Astrocyte (in vitro differentiated cells and primary cell): ENCODE measurements at places on chromosomes 16 and 17.

DNA sequence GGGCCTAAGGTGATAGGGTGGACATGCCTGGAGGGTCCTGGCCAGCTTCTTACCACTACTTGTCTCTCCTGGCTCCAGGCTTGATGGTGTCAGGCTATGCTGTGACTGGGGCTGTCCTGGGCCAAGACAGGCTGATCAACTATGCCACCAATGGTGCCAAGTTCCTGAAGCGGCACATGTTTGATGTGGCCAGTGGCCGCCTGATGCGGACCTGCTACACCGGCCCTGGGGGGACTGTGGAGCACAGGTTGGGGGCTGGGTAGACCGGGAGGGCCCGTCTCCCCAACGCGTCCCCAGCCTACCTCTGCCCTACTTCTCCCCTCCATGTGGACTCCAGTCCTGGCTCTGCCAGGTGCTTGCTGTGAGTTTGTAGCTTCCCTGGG is 4.5 kb downstream of the SPATA20 start:
- no peak for DNase-seq

- no peak for DNase-seq
These were observed 6.0 kb downstream of the CENPN start for GRCh38 chr16:81012974-81013373.

DNA sequence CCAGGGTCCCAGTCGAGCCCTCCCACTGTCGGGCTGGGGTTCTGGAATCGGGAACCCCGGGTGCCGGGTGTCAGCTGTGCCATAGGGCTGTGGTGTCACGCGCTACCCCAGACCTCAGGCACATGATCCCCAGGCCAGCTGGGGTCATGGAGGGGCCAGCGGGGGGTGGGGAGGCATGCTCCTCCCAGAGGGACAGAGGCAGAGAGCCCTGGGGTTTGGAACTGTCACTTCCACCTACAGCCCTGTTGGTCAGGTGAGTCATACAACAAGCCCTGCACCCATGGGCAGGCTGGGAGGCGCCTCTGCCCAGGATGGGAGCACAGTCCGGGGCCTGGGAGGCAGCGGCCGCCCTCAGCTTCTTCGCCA is 63.0 kb downstream of the BAIAP2 start:
- DNase-seq: peak; percentile 49

DNA sequence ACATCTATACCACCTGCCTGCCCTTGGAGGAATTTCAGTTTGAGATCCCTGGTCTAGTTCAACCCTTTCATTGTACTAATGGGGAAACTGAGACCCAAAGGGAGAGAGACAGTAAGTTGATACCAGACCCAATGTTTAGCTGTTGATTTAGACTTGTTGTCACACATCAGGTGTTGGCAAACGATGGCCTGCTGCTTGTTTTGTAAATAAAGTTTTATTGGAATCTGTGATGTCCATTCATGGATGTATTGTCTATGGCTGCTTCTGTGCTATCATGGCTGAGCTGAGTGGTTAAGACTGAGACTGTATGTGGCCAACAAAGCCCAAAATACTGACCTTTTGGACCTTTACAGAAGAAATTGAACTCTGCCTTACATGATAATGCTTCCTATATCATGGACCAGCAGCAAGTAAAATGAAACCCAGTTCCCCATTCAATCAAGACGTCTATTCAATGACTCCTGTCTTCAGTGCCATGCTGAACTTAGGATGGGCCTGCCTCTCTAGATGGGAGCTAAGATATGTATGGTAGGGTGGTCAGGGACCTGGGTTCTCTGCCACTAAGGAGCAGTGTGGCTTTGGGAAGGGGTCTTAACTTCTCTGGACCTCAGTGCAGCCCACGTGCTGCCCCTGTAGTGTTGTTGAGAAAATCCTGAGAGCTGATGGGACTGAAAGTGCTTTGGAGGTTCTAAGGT is 111.0 kb downstream of the IRX5 start:
- no peak for DNase-seq

DNA sequence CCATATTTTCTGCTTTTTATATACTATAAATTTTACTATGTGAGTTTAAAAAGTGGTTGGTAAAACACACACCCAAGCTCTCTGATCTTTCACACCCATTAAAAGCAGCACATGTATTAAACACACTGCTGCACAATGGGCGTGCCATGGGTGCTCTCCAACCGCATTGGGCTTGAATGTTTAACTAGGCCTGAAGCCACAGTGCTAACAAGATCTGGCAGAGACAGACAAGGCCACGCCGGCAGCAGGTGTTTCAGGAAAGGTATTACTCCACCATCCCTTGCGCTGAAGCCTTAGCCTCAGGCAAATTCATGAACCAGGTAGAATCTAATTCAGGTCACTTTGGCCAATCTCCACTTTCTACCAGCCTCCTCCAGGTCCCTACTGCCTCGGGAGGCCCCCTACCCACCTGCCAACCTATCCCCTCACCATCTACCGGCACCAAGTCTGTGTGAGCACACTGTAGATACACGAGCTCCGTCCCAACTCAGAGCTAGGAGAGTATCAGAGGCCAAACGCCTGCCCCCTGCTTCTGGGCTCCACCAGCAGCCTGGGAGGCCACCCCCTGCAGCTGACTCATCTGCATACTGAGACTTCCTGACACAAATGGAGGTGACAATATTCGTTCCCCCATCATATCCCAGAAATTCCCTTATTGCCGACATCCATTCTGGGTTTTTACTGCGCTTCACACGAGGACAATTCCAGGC is 95.0 kb downstream of the ADCY9 start:
- DNase-seq: no peak

- no peak for DNase-seq
These were observed 132.2 kb downstream of the SPECC1 start for GRCh38 chr17:20141198-20141972.

DNA sequence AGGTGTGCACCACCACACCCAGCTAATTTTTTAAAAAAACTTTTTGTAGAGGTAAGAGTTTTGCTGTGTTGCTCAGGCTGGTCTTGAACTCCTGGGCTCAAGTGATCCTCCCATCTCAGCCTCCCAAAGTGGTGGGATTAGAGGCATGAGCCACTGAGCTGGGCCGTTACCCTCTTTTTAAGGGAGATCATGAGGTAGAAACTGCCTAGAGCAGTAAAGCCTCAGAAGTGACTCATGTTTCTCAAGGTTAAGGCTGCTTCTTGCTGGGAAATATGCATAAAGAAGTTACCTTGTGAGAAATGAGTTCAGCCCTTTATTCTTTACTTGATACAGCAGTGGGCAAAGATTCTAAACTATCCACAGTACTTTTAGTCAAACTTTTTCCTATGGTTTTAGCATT is 38.2 kb downstream of the GRB2 start:
- DNase-seq: peak; percentile 65

GRCh38 chr17:4394208-4395110 is 28.0 kb upstream of the UBE2G1 start:
- DNase-seq: no peak

- DNase-seq: no peak
These were observed 76.0 kb upstream of the RBBP6 start for GRCh38 chr16:24463196-24463945.

- no peak for DNase-seq
These were observed at the start of gene MED13 for GRCh38 chr17:62064791-62065563. TSS of gene MED13 (minus strand) at chr17:62065278. CDS start at chr17:62065205, 73 bp downstream.

- DNase-seq: no peak
These were observed 32.1 kb upstream of the LONP2 start for GRCh38 chr16:48212033-48212432.

DNA sequence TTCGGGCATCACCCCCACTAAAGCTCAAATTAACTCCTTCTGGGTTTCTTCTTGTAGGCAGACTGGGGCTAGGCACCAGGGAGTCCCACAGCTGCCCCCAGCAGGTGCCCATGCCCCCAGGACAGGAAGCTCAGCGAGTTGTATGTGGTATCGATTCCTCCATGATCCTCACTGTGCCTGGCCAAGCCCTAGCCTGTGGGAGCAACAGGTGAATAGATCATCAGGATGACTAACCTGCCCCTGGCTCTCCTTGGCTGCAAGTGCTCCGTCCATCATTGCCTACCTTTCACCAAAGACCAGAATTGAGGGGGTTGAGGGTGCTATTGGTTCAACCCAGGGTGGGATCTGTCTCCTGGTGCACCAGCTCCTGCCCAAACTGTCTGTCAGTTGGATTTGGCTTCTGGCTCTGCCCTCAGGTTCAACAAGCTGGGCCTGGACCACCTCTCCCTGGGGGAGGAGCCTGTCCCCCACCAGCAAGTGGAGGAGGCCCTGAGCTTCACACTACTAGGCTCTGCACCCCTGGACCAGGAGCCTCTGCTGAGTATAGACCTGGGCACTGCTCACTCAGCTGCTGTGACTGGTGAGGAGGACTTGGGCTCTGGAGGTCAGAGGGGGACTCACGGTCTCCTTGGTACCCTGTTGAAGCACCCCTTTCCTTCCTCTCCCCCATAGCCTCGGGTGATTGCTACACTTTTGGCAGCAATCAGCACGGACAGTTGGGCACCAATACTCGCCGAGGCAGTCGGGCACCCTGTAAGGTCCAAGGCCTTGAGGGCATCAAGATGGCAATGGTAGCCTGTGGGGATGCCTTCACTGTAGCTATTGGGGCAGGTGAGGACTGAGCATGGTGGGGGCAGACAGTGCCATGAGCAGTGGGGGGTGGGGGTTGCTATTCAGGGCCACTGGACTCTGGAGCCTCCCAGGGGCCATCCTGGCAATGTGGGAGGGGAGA is 3.1 kb upstream of the TRAF4 start:
- no peak for DNase-seq

DNA sequence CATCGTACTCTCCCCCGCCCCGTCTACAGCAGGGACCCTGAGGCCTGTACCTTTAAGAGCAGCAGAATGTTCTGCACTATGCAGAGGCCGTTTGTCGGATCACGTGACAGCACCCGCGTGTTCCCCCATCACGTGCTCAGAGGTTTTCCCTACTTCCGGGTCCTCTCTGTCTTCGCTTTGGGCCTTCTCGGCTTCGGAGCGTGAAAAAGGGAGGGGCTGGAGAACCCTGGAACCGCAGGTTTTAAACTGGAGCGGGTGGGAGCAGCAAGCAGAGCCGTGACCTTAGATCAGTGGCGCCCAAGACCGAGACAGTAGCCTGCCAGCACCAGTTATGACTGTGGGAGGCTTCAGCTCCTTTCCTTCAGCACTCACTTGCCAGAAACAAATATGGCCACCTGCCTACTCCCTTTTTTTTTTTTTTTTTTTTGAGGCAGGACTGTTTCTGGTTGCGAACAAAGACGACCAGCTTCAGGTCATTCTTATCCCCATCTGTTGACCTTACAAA is at the start of gene CLN3:
Gene CLN3 (minus strand): TSS at position 105 of the 505 bp plus-strand sequence. CDS start 315 bp downstream, outside the sequence.
- peak; percentile 94 for DNase-seq

DNA sequence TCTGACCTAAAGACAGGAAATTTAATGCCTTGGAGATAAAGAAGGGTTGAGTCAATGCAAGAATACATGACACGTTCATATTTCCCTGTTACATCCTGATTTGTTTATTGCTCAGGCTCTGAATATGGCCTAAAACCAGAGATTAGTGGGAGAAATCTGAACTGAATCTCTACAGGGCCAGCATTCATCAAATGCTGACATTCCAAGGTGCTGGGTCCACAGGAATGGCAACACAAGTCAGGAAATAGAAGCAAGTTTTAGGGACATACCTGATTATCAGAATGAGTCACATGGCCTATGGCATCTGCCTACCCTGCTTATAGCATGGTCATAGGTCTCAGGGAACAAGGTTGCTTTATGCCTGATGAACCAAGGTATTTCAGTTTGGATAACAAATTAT is 117.4 kb upstream of the CES5A start:
- no peak for DNase-seq

DNA sequence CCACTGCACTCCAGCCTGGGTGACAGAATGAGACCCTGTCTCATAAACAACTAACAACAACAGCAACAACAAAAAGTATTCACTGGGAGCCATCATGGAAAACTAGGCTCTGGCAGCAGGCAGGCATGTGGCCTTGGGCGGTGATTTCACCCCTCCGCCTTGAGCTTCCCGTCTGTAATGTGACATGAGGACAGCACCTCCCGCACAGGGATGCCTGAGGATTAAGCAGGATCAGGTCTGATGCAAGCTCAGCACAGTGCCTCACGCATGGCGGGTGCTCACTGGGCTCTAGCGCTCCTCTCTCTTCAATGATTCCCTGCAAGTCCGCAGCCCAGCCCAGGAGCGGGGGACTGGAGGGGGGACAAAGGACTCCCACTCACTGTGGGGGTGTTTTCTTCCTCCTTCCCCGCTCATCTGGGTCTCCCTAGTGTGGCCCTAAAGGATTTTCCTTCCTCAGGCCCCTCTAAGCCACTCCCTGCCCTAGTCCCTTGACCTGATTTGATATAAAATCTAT is 2.8 kb downstream of the PLCD3 start:
- DNase-seq: no peak

DNA sequence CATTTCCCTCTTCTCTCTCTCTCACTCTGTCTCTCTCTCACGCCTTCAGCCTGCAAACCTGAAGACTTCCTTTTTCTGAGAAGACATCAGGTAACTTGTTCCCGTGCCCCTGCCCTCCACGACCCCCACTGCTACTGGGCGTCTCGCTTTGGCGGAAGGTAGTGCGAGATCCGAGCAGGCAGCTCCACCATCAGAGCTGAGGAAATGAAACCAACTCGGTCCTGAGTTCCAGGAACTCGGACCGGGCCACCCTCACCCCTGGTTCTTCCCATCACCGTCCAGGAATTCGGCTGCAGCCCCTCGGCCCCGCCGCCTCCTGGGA is 585 bp downstream of the MLKL start:
- no peak for DNase-seq

DNA sequence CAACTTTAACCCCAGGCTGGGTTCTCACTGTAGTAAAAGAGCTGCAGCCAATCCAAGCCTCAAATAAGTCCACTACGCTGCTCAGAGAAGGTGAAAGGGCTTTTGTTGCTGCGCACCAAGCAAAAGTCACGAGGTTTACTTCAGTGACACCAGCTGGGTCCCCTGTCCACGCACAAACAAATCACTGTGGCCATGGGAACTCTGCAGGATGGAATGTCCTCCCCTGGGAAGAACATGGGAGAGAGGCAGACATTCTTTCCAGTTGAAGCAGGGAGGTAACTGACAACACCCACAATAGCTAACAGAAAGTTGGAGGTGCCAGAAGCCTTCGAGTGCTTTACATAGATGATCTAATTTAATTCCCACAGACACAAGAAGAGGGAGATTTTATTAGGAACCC is 181.9 kb downstream of the PMP22 start:
- no peak for DNase-seq

DNA sequence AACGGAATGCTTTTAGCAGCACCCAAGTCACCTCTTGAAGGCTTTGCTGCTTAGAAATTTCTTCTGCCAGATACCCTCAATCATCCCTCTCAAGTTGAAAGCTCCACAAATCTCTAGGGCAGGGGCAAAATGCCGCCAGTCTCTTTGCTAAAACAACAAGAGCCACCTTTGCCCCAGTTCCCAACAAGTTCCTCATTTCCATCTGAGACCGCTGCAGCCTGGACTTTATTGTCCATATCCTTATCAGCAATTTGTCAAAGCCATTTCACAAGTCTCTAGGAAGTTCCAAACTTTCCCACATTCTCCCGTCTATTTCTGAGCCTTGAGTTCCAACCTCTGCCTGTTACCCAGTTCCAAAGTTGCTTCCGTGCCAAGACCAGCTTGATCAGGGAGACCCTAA is 27.4 kb downstream of the TMC6 start:
- no peak for DNase-seq

GRCh38 chr17:8846768-8847211 is 20.7 kb downstream of the PIK3R6 start:
- peak; percentile 52 for DNase-seq
